ENCODE measurements at places on chromosomes 11 and 22.

- no peak for DNase-seq
These were observed 32.1 kb downstream of the CACNG2 start for GRCh38 chr22:36671404-36671803.

- no peak for DNase-seq
These were observed 51.2 kb upstream of the PRR5 start for GRCh38 chr22:44650806-44651205.

- DNase-seq: no peak
These were observed 3.6 kb downstream of the LRFN4 start for GRCh38 chr11:66860449-66860831.

- no peak for DNase-seq
These were observed 35.0 kb downstream of the PPARA start for GRCh38 chr22:46185283-46185682.

DNA sequence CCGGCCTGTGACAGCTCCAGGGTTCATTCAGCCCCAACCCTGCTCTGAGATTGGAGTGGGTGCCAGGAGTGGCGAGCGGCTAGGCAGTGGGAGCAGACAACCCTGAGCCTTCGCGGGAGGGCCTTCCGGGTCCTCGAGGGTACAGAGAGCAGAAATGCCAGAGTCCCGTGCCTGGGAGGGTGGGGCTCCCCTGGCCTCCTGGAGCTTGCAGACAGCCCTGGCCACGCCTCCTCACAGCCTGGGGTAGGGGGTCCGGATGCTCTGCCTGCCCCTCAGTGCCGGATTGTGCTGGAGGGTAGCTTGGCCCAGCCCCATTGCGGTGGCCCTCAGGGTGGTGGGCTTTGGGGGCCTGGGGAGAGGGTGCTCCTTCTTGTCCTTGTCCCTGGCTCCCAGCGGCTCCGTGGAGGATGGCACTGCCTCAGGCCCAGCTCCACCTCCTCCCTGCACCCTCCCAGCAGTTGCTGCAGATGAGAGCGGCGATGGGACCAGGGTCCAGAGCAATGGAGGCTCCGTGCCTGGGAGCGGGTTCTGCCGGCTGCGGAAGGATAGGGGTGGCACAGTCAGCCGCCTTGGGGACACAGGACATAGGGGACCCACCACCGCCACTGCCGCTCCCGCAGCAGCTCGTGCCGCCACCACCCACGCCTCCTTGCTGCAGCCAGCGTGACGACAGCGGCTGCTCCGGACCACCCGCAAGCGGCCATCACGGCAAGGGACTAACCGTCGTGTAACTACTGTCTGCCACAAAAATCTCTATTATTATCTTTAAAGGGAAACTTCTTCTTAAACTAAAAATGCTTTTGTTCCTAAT lies 34.9 kb upstream of the OR10G7 start:
- DNase-seq: no peak

GRCh38 chr11:73324665-73325035 lies 16.6 kb downstream of the ARHGEF17 start:
- DNase-seq: no peak

DNA sequence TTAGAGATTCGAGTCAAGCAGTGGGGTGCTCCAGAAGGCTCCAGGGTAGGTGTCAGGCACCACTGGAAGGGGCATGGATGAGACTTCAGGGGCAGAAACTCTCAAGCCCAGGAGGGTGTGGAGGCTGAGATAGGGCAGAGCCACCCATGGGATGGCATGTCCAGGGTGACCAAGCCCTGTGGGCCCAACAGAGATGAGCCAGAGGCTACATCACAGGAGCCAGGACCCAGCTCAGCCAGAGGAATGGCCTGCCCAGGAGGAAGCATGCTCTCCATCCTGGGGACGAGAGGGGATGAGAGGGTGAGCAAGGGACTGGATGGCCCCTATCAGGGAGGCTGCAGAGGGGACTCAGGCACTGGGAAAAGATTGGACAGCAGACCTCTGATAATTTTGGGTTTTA lies 42.8 kb downstream of the SLCO2B1 start:
- DNase-seq: no peak

GRCh38 chr22:28896611-28897010 lies 13.2 kb downstream of the ZNRF3 start:
- no peak for DNase-seq

- DNase-seq: no peak
These were observed 77.1 kb upstream of the IGLL5 start for GRCh38 chr22:22810471-22810870.

DNA sequence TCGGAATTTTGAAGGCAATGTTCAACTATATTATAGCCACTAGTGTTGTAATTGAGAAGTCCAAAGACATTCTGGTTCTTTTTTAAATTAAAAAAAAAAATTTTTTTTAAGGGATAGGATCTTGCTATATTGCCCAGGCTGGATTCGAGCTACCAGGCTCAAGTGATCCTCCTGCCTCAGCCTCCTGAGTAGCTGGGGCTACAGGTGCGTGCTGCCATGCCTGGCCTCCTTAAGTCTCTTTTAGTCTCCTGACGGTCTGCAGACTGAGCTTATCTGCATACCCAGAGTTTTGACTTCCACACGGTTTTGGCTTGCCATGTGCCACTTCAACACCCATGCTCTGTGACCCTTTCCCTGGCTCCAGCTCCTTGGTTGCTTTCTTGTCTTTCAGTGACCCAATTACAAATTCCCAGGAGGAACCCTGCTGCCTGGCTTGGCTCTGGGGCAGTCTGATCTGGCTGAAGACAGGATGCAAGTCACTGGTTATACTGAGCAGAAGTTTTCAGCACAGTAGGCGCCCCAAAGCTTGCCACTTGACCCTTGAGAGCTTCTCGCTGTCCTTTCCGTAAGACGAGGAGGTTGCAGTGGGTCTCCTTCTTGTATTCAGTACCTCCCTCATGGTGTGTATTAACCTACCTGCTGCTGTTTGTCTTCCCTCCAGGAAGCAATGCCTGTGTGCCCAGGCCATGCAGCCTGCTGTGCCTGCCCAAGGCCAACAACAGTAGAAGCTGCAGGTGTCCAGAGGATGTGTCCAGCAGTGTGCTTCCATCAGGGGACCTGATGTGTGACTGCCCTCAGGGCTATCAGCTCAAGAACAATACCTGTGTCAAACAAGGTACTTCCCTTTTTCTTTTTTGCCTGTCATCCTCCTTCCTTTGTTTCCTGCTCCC lies 113.8 kb upstream of the SORL1-AS1 start:
- no peak for DNase-seq

- DNase-seq: no peak
These were observed 3.0 kb downstream of the CBLIF start for GRCh38 chr11:59842316-59842715.

DNA sequence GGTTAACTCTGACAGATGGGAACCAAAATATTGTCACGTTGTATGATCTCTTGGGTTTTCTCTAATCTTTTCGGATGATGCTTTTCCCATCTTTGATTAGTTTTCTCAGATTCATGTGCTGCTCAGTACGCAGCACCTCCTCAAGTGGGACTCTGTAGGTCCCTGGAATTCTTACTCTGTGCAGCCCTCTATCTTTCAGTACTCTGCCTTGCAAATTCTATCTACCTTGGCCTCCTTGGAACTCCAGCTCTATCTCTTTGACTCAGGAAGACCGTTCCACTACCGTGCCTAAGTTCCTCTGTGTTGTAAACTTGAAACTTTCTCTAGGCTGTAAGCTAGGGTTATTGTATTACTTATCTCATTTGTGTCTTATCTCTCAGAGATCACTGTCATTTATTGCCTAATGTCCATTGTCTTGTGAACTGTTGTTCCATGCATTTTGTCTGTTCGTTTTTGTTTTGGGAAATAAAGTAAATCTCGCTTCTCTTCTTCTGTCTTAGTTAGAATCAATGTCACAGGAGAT lies 20.1 kb upstream of the CHORDC1 start:
- DNase-seq: no peak

- DNase-seq: no peak
These were observed 208.6 kb upstream of the NARS2 start for GRCh38 chr11:78783301-78783700.

DNA sequence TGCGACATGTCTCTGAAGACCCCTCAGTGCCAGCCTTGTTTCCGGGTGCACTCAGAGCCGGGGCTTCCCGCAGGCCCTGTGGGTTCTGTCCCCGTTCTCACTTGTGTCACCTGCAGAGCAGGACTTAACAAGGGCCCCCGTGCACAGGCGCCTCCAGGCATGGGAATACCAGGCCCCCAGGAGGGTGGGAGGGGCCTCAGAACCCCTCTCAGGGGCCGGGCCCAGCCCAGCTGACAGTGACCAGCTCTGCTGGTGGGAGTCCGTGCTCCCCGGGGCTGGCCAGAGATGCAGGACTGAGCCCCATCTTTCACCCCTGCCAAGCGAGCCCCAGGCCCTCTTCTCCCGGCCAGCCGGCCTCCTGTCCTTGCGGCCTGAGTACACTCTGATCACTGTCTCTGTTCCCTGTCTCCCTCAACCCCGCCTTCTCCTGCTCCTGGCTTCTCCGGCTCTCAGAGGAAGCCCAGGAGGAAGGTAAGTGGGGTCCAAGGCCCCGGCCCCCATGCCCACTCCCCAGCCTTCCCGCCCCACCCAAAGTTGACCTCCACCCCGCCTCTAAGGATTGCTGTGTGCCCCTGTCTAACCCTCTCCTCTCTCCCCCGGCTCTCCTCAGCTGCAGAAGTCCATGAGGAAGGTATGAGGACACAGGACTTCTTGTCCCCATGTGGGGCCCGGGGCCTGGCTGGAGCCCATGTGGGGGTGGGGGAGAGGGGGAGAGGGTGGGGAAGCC lies 5.3 kb downstream of the TNNT3 start:
- no peak for DNase-seq

DNA sequence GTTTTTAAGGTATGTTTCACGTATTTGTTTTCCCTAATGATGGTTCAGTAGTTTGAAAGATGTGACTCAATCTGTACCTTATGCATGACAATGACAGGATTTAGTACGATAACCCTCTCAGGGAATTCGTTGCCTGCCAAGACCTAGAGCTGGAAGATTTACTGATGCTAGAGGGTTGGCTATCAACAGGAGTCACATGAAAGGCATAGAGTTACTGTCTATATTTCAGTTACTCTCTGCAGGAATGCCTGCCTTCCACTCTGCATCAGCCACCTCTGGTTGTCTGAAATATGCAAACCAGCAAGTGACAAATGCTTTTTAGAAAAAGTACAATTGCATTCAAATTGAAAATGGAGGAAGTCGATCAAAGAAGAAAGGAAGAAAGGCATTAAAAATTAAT lies 276.3 kb upstream of the RAG2 start:
- DNase-seq: no peak

- DNase-seq: no peak
These were observed 31.5 kb downstream of the PARVG start for GRCh38 chr22:44211946-44212930.

GRCh38 chr11:102142333-102142732 lies 32.1 kb downstream of the YAP1 start:
- no peak for DNase-seq

GRCh38 chr11:117273550-117274289 lies 17.4 kb upstream of the BACE1-AS start:
- peak; percentile 86 for DNase-seq

GRCh38 chr22:44099696-44100095 lies 75.6 kb downstream of the PARVB start:
- no peak for DNase-seq
